Fibroblast of mammary gland (primary cell): ENCODE measurements at places on chromosomes 3 and 15.

GRCh38 chr3:196886144-196886543 lies 18.4 kb downstream of the SENP5 start:
- DNase-seq = no peak

- DNase-seq = peak; percentile 43
Observed at GRCh38 chr3:30518872-30519271, 87.5 kb upstream of the TGFBR2 start.

GRCh38 chr3:196641333-196642054 lies 2.0 kb downstream of the NRROS start:
- DNase-seq = no peak

DNA sequence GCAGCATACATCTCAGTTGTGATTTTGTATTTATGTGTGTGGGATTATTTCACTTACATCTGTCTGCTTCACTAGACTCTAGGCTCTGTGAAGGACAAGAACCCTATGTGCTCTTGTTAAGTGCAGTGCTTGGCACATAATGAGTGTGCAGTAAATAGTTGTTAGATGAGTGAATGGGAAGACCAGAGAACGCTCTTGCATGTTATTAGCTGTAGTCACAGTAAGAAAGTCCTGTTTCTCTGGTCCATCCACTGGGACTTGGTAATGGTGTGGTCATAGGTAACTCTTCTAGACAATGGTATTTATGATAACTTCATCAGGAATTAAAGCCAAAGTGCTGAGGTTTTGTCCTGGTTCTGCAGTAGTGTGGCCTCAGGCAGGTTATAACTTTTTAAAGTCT lies 1.4 kb upstream of the AQP9 start:
- DNase-seq = peak; percentile 83

DNA sequence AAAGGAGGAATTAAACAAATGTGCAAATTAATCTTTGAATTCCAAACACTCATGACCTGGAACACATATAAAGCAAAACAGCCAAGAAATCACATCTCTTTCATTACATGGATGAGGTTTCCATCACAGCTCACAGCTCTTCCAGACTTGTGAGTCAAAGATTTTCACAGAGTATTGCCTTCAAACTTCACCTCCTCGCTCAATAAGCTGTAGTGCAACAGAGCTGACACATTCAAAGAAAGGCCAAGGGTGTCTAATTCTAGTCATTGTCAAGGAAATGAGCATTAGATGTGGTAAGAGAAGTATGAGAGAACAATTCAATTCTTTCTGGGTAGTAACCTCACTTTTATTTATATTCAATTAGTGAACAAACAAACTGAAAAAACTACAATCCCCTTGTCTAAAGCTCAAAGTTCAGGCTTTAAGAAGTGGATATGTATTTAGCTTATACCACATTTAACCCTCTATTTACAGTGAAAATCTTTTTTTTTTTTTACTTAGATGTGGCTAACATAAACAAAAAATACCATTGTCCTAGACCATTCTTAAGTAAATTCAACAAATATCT lies 11.9 kb downstream of the WDR72 start:
- no peak for DNase-seq

DNA sequence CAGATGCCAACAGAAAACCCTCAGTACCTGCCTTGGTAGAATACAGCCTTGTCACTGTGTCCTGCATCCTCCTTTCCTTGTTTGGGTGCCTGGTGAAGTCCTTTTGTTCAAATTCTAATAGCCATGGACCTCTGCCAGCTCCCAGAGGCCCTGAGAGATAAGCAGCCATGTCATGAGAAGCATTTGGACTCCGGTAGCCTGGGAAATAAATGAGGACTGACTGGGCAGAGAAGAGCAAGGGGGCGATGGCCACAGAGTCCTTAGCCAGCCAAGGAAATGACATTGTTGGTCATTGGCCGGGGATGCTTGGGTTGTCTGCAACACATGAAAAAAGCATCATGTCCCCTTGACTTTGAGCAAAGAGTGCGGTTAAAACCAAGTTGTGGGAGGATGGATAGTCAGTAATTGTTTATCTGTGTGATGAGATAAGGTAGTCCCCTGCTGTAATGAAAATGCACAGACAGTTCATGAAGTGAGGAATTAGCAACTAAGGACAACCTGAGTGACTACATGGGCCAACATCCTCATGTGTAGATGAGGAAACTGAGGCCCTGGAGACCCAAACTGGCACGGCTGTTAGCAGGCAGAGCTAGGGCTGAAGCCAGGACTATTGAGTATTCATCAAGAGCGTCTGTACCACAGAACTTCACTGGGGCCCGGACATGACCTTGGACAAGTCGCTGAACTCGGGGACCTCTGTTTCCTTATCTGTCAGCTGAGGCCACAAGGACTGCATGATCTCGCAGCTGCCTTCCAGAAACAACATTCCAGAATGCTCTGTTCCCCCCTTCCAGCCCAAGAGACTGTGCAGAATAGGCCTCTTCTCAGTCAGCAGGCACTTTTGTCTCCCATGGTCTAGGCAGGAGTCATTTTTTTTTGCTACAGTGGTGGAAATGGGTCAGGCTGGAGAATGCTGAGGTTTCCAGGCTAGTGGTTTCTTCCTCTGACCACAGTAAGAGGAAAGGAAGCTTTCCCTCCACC lies 90.5 kb upstream of the CTDSPL start:
- DNase-seq = no peak

- no peak for DNase-seq
Observed at GRCh38 chr3:155656466-155656865, 88.4 kb downstream of the PLCH1 start.

DNA sequence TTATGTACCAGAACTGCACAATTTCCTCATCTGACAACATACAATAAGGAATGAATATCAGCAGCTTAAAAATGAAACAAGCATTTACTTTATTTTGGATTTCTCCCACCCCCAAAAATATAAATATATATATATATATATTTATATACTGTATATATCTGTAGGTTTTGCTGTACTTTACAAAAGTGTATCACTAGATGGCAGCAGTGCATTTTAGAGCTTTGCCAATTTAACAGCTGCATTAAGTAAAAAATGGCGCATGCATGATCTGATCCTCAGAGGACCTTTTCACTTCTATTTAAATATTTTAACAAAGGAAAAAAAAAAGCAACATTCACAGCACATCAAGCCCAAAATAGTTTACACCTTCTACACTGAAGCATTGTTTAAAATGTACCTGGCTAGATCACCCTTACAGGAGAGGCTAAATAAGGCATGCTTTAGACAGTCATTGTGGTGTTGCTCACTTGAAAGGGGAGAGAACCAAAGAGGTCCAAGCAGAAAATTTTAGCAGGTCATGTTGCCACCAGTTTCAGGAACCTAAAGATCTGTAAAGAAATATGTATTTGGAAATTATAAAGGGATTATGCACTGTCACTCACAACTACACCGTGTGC lies 72.6 kb downstream of the NPTN start:
- DNase-seq = peak; percentile 84
